ENCODE measurements at places on chromosomes 7 and 10. TPM values are rescaled to one million over a fixed set of nuclear protein-coding genes. Genes with fewer than 3 reads are reported as not detected.
A peak's percentile ranks its signal among the peaks of the same experiment; 100 is the strongest.

GFRA1 gene
- not detected for total RNA-seq

VIPR2 gene
- total RNA-seq = not detected

DNA sequence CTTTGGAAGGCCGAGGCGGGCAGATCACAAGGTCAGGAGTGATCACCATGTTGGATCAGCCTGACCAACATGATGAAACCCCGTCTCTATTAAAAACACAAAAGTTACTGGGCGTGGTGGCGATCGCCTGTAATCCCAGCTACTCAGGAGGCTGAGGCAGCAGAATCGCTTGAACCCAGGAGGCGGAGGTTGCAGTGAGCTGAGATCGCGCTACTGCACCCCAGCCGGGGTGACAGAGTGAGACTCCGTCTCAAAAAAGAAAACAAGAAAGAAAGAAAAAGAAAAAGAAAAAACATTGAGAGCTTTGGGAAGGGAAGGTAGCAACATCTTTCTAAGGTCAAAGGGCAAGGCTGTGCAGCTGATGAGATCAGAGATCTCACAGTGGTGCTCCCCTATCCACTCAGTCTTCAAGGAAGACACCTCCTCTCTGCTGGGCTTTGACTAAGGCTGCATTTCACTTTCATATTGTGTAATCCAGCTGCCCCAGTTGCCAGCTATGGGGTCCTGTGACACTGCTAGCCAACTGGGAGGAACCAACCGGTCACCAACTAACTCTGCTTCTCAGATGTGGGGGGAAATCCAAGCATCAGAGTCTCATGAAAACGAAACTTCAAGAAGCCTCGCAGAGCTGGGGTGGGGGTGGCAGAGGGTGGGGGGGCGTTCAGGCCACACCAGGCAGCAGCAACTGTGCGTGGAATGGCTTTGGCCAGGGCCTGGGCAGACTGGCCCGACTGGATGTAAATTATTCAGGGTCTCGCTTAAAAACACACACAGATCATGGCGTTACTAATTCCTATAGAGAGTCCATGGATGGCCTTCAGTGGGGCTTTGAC lies 1.5 kb downstream of the IL15RA start:
- peak overlapping the region; percentile 76 for H3K4me3 ChIP-seq
- H3K4me1 ChIP-seq = no peaks in the 10 kb centered on the region
- H3K36me3 ChIP-seq = no peaks in the 10 kb centered on the region
- H3K27me3 ChIP-seq = peaks cover 14% of the 10 kb centered on the region
- H3K27ac ChIP-seq = no peak overlapping the region

- H3K4me3 ChIP-seq = no peak overlapping the region
- DNase-seq = no peak
- no peaks in the 10 kb centered on the region for H3K36me3 ChIP-seq
- no peaks in the 10 kb centered on the region for H3K27me3 ChIP-seq
Measured at GRCh38 chr7:95297041-95297440, 27.3 kb downstream of the PON1 start.

FAM25A gene
- not detected for total RNA-seq

GRCh38 chr7:50662041-50662694 lies 97.0 kb upstream of the DDC start:
- H3K27ac ChIP-seq = no peak overlapping the region
- DNase-seq = no peak
- no peak overlapping the region for H3K4me3 ChIP-seq
- H3K27me3 ChIP-seq = peaks cover 6% of the 10 kb centered on the region

- no peaks in the 10 kb centered on the region for H3K4me1 ChIP-seq
- H3K4me3 ChIP-seq = no peak overlapping the region
- H3K36me3 ChIP-seq = no peaks in the 10 kb centered on the region
- DNase-seq = no peak
Measured at GRCh38 chr7:95157381-95157780, 167.0 kb downstream of the PON1 start.

Measured in A673 (cell line).